Neural progenitor cell (in vitro differentiated cells): ENCODE measurements at places on chromosomes 4 and X. TPM values are rescaled to one million over a fixed set of nuclear protein-coding genes. Genes with fewer than 3 reads are reported as not detected.
A peak's percentile ranks its signal among the peaks of the same experiment; 100 is the strongest.

DNA sequence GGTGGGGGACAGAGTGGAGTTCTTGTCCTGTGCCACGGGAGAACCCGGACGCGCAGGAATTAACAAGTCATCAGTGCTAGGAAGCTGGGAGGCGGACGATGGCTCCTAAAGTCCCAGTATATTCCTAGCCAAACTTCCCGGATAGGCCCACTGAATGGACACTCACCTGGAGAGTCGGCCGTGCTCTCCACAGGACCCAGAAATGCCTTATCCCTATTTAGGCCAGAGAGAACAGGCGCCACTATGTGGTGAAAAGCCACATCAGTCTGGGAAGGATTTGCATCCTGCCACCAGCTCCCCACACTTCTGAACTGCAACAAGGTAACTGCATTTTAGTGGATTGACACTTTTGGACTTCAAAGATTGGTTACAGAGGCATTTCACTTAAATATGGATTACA lies 1.1 kb downstream of the CFAP299 start:
- DNase-seq: peak; percentile 63

DNA sequence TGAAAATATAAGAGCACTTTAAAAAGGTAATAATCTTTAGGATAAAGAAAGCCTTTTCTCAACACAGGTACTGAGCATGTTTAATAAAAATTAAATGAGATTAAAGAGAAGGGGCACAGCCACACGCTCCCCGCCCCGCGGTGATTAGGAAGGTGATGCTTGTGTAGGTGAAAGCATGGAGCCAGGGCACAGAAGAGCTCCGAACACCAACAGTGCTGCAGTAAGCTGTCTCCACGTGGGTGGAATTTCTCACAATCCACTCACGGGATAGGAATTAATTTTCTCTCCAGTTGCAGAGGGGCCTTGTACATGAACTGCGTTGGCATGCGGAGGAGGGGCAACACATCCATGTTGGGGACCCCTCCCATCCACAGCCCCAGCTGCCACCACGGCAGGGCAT lies 27.0 kb downstream of the DCTD start:
- DNase-seq: no peak

DNA sequence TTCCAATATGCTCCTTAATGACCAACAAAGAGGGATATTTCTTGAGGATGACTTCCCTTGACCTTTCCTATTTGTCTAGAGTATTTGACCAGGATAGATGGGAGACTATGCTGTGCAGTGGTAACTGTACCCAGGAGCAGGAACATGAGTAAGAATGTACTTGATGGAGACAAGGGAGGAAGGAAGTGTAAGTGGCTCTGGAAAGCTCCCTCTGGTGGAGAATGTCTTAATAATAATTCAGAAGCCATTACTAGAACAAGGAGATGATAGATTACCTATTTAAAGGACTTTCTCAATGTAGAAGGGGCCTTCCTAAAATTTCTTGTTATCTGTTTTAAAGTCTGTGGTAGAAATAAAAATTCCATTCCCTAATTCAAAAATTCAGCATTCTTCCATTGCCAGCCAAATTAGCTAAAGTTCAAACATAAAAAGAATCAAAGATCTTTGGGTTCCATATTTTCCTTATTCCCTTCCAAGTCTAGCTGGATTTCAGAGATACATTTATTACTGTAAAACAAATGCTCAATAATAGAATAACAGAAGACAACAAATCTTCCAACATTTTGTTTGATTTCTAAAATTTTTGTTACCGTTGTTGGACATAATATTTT lies 83.8 kb downstream of the GRID2 start:
- DNase-seq: peak; percentile 57

DNA sequence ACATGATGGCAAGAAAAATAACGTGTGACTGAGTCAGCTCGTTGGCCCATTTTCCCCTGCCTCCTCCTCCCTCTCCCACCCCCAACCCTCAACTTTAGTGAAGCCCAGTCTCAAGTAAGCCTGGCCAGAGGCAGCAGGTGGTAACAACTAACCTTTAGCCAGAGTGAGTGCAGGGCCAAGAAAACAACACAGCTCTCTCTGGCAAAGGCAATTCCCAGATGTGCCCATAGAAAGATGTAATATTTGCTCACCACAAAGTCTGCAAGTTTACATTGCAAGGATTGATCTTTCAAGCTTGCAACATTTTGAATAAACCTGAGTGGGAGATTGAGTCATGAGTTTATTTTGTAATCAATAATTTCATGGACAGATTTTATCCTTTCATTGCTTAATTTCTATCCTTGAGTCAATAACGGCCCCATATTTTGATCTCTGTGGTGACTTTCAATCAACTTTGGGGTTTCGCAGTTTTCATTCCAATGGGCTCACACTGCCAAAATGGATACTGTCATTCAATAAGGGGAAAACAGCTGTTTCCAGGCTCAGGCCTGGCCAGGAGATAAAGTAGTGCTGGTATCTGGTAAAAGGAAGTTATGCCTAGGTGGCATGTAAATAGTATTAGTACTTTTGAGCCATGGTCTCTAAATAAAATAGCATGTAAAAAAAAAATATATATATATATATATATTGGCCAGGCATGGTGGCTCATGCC lies 130.7 kb upstream of the TMEM164 start:
- no peak for DNase-seq

GRCh38 chrX:20951016-20951810 lies 423.0 kb upstream of the CNKSR2 start:
- DNase-seq: no peak

GRCh38 chr4:77538144-77538543 lies 67.5 kb upstream of the CXCL13 start:
- DNase-seq: no peak

DNA sequence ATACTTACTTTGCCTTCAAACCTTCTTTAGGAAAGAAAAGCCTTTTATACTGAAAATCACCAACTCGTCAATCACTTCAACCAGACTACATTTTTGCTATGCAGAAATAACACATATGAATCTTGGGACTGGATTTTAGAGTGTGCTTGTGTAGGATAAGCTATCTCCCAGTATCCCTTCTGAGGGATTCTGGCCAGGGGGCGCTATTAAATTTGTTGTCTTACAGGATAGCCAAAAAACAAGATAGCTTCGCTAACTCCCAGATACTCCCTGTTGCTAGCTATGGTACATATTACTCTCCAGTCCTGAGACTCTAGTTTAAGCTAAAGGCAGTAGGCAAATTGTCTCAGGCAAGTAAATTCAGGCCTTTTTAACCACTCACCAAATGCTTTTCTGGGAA lies 167.2 kb downstream of the LHFPL1 start:
- peak; percentile 18 for DNase-seq

DNA sequence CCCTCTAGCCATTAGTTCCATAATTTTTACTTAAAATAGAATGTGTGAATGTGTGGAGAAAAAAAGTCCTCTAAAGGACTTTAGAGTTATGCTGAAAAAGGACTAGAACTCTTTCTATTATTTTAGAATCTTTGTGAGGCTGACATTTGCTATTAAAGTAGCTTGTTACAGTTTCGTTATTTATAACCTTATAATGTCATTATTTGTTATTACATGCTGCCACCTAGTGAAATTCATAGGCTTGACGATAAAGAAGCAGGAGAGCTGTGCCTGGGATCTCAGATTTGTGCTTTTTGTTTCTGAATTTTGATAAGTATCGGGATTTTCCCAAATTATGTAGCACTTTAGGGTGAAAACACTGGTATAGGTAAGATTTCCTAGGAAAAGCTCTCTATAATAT lies 38.5 kb upstream of the TAPT1 start:
- peak; percentile 25 for DNase-seq

- no peak for DNase-seq
These were observed 42.2 kb upstream of the SMIM10 start for GRCh38 chrX:134948333-134949241.

- no peak for DNase-seq
These were observed 47.9 kb upstream of the PGRMC2 start for GRCh38 chr4:128335541-128335940.

DNA sequence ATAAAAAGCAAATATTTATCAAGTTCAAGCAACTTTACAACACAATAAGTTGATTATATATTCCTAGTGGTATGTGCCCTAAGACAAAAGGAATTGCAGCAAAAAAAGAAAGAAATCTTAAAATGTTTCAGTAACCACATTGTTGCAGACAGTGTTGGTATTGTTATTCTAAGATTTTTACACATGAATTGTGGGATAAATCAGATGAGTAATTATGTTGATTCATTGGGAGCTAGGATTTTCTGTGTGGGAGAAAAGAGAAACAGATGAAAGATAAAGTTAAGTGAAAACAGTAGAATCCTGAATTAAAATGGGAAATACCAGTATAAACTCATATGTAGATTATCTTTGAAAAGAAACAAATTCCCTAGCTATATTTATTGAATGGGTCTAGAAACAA lies 362.4 kb downstream of the PPP3CA start:
- no peak for DNase-seq

GRCh38 chr4:185542626-185543315 lies 7.5 kb upstream of the PDLIM3 start:
- DNase-seq: no peak

DNA sequence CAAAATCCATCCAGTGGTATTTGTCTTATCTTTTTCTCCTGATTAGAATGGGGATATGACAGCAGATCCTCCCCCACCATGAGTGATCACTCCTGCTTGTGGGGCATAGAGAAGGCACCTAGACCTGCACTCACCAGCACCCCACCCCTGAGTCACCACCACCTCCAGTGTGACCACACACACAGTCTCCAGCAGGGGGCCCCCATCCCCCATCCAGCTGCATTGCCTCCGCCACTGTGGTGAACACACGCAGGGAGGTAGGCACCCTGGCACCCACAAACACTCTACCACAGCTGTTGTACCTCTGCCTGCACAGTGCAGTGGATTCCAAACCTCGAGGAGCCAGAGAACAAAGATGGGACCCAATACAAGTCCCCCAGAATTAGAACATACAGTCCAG lies 9.0 kb upstream of the MAGEA8 start:
- DNase-seq: peak; percentile 39

- DNase-seq: no peak
These were observed 247.4 kb upstream of the GIMD1 start for GRCh38 chr4:106615961-106616360.

The POU4F2 gene
- not detected in 2 replicates for total RNA-seq

The CXCR3 gene
- not detected in 2 replicates for total RNA-seq

The TNMD gene
- total RNA-seq: not detected in 2 replicates

The PDCL2 gene
- total RNA-seq: not detected in 2 replicates

The EDA2R gene
- total RNA-seq: 8.0 and 8.8 TPM in 2 replicates

The TRO gene
- total RNA-seq: 106 and 120 TPM in 2 replicates

The MECP2 gene
- 26.7 and 32.4 TPM in 2 replicates for total RNA-seq

The FDCSP gene
- not detected in 2 replicates for total RNA-seq

The NUDT11 gene
- 35.7 and 58.4 TPM in 2 replicates for total RNA-seq

The GUCY1B1 gene
- total RNA-seq: 10.8 and 10.9 TPM in 2 replicates

The TNIP3 gene
- total RNA-seq: not detected in 2 replicates

The MAPK10 gene
- total RNA-seq: 357 and 383 TPM in 2 replicates
